NCI-H82 (cell line): ENCODE measurements at places on chromosomes 6 and 20.
A peak's percentile ranks its signal among the peaks of the same experiment; 100 is the strongest.

DNA sequence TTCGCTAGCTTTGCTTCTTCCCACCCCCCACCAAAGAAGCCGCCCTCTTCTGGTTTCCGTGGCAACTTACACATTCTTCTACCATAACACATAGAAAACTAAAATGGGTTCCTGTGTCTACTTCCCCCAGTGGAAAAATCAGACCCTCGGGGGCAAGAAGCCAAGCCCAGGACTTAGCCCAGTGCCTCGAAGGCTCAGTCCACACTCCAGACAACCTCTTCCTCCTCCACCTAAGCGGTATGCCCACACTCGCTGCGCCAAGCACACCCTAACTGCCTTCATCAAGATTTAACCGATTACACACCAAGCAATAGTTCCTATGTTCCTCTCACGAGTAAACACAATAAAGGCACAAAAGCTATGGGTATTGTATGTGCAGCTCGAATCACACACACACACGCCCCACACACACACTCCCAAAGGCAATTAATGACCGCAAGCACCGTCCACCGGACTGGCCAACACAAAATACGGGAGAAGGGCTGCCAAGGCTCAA, 537 bp downstream of the PPIL4 start:
- DNase-seq, result peak; percentile 39

GRCh38 chr6:41189967-41190366, 11.0 kb downstream of the TREML2 start:
- no peak for DNase-seq

- DNase-seq, result no peak
Observed at GRCh38 chr6:10800810-10801209, 37.5 kb downstream of the MAK start.

GRCh38 chr6:137491478-137491877, 2.7 kb downstream of the OLIG3 start:
- DNase-seq, result no peak

DNA sequence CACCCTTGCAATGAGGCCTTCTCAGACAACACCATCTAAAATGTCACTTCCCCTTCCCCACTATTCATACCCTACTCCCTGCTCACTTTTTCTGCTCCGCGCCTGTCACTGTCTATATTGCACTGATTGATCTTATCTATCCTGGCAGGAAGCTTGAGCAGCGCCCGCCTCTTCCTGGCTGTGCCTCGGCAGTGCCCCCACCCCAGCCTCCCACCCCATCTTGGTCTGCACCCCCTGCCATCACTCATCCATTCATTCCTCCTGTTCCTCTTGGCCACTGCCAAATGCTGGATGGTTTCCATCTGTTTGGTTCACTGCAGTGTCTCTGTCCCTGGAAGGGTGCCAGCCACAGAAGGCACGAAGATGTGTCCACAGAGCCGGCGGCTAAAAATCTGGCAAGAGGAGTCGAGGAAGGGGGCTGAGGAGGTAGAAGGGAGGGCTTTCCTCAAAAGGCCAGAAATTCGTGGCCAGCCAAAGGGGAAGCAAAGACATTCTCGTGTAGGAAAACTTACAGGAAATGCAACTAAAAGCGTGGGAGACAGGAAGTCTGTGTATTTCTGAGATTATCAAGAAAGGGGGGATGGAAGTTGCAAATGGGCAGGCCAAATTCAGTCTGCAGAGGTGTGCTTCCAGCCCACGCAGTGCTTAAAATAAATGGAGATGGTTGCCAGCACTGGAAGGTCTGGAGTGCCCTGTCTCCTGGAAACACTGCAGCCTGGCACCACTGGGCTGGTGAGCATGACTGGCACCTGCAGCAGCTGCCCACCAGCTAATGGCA, 27.6 kb downstream of the SYNJ2 start:
- DNase-seq, result no peak

DNA sequence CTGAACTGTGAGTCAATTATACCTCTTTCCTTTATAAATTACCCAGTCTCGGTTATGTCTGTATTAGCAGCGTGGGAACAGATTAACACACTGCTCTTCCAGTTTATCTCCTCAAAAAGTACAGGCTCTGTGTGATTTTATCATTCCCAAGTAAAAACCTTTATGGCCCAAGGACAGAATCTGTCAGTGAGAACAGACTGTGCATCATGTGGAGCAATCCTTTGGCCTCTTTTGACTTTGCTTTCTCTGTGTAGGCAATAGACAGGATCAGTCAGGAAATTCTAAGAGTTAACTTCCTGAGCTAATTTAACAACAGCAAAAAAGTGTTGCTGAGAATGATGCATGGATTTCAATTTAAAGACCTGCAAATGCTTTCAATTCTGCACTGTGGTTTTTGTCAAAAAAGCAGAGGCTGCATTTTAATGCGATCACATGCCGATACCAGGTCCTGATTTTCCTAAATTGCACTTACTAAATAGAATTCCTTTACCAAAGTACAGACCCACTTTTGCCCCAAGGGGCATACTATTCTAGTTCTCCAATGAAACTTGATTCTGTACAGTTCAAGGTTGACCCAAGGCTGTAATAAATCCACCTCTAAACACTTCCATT, 246.7 kb upstream of the MARCKS start:
- no peak for DNase-seq

DNA sequence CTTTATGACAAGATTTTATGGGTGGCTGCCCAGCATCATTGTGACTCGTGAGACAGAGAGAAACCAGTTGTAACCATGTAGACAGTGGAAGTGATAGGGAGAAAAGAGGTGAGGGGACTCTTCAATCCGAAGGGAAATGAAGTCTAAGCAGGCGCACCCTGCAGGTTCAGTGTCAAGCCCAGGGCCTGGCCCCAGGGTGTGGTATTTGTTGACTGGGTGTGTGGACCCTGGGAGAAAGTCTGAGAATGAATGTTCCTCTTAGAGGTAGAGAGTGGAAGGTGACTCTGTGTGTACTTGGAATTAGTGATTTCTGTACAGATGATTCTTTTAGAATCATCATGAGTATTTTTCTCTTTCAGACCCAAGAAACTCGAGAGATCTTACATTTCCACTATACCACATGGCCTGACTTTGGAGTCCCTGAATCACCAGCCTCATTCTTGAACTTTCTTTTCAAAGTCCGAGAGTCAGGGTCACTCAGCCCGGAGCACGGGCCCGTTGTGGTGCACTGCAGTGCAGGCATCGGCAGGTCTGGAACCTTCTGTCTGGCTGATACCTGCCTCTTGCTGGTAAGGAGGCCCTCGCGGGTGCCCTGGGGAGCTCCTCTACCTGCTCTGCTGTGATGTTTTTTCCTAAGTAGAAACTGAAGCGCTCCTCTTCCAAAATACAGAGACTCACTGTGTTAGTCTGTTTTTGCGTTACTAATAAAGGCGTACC, 68.0 kb downstream of the PTPN1 start:
- DNase-seq, result no peak

DNA sequence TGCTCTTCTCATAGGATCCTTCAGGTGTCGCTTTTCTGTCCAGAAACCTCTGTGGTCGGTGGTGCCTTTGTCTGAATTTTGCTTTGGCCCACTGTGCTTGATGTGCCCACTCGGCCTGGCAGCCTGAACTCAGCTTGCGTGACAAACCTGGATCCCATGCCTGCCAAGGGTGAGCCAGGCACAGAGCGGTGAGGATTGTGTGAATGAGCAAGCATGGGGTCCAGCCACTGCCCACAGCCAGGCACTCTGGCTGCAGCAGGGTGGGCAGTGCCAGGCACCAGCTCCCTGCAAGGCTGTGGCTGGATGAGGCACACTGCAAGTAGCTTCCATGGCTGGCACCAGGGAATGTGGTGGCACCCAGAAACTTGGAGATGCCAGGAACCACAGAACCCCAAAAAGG, 110.3 kb downstream of the THEMIS start:
- no peak for DNase-seq

- no peak for DNase-seq
Observed at GRCh38 chr6:33132081-33132524, 56.3 kb downstream of the HLA-DPB1 start.

DNA sequence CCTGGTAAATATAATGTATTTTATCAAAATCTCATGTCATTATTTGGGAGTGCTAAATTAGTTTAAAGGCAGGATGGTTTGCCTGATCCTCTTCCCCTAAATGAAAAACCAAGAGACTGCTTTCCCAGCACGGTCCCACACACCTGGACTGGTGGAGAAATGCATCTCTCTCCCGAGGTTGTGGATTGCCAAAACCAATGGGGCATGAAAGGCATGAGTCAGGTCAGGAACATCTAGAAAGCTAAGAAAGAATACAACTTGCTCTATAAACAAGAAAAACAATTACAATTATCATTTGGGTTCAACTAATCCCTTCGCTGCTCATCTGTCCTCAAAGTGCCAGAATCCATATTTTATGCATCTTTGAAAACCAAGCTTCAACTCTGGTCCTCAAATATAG, 308.3 kb upstream of the IRAK1BP1 start:
- DNase-seq, result no peak

DNA sequence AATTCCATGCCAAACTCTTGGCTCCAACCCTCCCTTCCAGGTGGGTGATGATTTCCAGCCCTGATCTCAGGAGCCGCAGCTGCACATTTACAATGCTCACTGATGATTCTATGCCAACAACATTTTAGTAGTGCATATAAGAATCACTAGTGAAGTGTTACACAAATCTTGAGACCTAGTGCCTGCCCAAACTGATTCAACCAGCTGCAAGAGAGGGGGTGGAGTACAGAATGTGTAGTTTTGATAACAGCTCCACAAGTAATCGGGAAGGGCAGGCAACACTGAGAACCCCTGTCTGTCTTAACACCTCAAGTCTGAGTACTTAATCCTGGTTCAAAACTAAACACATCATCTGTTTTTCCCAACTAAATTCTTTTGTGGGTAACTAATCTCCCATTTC, 91.7 kb downstream of the PRDM1 start:
- no peak for DNase-seq

DNA sequence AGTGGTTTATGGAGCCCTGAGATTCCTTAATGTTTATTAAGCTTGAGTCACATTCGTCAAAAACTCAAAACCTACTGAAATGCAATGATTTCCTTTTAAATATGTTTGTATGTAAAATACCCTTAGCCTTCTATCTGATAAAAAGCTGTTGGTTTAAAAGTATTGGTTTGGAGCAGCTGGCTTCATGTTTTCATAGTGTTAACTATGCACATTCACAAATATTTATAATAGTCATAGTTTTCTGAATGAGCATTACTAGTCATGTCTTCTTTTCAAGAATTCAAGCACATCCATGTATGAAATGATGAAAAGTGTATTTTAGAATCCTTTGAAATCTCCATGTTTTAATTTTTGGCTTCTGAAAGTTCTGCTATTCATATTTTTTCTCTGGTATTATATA, 558.6 kb downstream of the UTRN start:
- no peak for DNase-seq

DNA sequence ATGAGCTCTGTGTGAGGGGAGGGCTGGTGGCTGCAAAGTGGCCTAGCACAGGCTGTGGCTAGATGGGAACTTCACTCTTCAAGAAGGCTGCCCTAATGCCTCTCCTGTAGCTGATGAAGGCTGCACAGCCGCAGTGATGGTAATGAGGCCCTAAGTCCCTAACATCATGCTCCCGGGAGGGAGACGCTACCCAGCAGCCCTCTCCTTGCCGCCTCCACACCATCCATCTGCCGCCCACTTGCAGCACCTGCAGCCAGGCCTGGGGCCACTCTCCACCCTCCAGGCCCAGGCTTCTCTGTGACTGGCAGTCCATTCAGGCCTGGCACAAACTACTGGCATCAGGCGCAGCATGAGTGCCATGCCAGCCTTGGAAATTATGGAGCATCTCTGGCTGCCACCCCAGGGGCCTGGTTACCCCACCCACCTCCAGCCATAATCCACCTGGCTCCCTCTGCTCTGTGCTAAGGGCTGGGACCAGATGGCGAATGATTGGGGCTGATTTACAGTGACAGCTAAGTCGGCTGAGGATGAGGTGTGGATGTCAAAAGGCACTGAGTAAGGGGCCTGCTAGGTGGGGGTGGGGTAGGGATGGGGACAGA, 284.2 kb downstream of the LRFN2 start:
- DNase-seq, result peak; percentile 98

- peak; percentile 33 for DNase-seq
Observed at GRCh38 chr6:97813889-97814567, 531.0 kb upstream of the MMS22L start.

- no peak for DNase-seq
Observed at GRCh38 chr6:142726616-142727015, 218.4 kb downstream of the HIVEP2 start.

GRCh38 chr20:37866051-37866450, 36.9 kb upstream of the VSTM2L start:
- peak; percentile 39 for DNase-seq

- DNase-seq, result no peak
Observed at GRCh38 chr6:72798196-72798595, 176.3 kb downstream of the KCNQ5 start.

DNA sequence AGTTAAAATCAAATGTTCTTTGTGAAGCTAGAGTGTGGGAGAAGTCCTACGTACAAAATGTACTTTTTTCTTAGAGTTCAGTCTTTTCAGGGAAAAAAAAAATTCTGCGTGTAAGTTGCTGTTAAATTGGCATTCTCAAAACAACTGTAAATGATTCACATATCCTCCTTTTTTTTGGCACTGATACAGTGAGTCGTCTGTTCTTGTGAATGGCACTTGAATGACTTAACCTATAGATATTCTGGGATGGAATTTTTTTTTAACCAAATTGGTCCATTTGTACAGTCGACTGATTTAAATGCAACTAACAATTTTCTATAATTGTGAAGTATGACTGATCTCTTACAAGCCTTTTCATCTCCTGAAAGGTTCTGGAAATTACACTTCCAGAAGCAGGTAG, 5.5 kb upstream of the JAG1 start:
- no peak for DNase-seq

- no peak for DNase-seq
Observed at GRCh38 chr6:6926856-6927255, 180.9 kb upstream of the RREB1 start.
